Esophagus mucosa (tissue), 1 donor: ENCODE measurements at places on chromosomes 5 and 9. TPM values are rescaled to one million over a fixed set of nuclear protein-coding genes. Genes with fewer than 3 reads are reported as not detected.

Gene PCDHB5
- 0.40 TPM for total RNA-seq

Gene CDKN2A
- 7.7 TPM for total RNA-seq

Gene RAB3C
- 1.8 TPM for total RNA-seq

Gene ASPN
- total RNA-seq, result 0.36 TPM

Gene NUDT12
- 8.4 TPM for total RNA-seq
